ENCODE measurements at places on chromosomes 13 and 19. TPM values are rescaled to one million over a fixed set of nuclear protein-coding genes. Genes with fewer than 3 reads are reported as not detected.

GRCh38 chr13:84870190-84870589, 929.0 kb downstream of the SLITRK6 start:
- no peak for ATAC-seq

DNA sequence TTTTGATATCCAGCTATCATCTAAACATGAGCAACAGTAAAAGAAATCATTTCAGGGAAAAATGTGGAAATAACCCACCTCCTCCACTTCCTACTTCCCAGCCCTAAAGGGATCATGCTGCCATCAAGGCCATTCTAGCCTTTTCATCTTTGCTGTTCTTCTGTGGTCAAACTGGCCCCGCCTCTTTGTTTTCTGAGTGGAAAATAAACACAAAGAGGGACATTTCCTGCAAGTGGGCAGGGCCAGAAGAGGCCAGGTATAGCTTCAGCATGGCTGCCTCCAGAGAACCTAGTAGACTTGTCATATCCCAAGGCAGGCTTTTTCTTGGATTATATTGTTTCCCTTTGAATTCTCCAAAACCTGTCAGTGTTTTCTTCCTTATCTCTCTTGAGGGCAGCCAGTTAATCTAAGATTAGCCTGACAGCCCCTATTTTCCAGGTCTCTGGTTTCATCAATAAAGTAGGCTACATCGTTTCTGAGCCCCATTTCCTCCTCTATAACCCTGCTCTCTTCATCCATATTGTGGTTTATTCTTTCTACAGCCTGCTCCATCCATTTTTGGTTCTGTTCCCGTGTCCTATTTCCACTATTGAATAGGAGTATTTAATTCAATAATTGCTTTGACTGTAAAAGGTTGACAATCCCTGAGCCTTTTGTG, 117.6 kb downstream of the GPC6 start:
- no peak for ATAC-seq

- no peak for ATAC-seq
These were observed 782 bp upstream of the CA11 start for GRCh38 chr19:48646722-48647216.

GRCh38 chr13:71240911-71241310, 626.1 kb downstream of the DACH1 start:
- ATAC-seq = no peak

- ATAC-seq = peak; percentile 83
These were observed 9.1 kb downstream of the ZNF653 start for GRCh38 chr19:11496391-11497163.

DNA sequence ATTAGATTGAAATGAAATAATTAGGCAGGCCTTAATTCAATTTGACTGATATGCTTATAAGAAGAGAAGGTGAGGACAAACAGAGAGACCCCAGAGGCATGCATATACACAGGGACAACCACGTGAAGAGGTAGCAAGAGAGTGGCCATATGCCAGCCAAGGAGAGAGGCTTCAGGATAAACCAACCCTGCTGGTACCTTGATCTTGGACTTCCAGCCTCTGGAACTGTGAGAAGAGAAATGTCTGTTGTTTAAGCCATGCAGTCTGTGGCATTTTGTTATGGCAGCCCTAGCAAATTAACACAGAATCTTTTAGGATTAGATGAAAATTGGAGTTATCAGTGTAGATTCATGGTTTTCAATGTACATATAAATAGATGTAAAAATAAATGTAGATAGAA, 120.1 kb downstream of the KCTD15 start:
- no peak for ATAC-seq

- ATAC-seq = no peak
These were observed 146.3 kb upstream of the WASF3 start for GRCh38 chr13:26411206-26411605.

The SLC27A5 gene
- total RNA-seq = 15.6 TPM
